ENCODE measurements at places on chromosomes 13 and 19.

GRCh38 chr19:2475018-2475701 is 767 bp upstream of the GADD45B start:
- peak; percentile 73 for DNase-seq

DNA sequence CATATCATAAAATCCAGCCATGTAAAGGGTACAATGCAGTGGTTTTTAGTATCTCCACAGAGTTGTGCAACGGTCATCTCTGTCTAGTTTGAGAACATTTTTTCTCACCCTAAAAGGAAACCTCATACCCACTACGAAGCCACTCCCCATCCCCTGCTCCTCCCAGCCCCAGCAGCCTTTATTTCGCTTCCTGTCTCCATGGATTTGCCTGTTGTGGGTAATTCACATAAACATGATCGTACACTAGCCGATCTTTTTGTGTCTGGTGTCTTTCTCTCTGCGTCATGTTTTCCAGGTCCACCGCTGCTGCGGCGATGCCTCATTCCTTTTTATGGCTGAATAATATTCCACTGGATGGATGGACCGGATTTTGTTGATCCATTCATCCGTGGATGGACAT is 28.6 kb downstream of the BICRA start:
- DNase-seq = peak; percentile 76

- DNase-seq = no peak
Observed at GRCh38 chr13:100230769-100231149, 141.9 kb downstream of the PCCA start.

DNA sequence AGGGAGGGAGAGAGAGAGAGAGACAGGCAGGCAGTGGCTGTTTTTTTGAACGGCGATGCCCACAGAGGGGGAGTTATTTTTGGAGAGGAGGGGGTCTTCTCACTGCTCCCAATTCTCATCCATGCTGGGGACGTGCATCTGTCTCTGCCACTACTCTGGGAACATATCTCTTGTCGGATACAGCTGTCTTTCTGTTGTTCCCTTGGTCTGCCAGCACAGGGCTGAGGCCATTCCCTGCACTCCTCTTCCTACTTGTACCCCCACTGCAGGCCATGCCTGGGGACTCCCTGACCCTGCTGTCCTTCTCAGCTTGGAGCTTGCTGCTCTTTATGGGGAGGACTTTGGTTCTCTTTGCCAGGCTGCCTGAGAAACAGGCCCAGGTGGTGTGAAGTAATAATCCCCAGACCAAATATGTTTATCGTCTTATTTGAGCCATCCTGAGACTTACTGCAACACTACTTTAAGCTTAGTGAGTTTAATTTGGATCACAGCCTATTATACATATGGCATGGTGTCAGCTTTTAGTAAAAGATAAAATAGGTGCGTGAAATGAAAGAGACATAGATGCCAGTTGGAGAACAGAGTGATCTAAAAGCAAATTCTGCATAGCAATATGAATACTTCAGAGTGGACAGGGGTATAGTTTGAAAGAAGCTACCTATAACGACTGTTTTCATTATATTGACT is 19.1 kb downstream of the LRCH1 start:
- DNase-seq = no peak

GRCh38 chr19:1568320-1569019 is at the start of gene MEX3D:
MEX3D (minus strand) TSS chr19:1568325; CDS start chr19:1568058, 267 bp downstream.
- peak; percentile 74 for DNase-seq

- DNase-seq = peak; percentile 50
Observed at GRCh38 chr13:31072041-31072440, 89.7 kb downstream of the HSPH1 start.

GRCh38 chr13:74450964-74451363 is 316.8 kb upstream of the KLF12 start:
- DNase-seq = peak; percentile 62

Data from cardiac fibroblast (primary cell).